ENCODE measurements at places on chromosomes 5 and 9.

DNA sequence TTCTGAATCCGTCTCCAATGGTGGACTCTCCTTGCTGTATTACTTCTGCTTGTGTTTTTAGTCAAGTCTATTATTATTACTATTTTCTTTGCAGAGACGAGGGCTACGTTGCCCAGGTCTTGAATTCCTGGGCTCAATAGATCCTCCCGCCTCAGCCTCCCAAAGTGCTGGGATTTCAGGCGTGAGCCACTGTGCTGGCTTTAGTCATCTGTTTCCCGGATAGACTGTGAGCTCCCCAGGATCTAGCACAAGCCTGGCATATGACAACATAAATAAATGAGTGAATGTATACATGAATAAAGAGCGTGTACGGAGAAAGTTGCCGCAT lies 439 bp upstream of the DDX46 start:
- no peak for DNase-seq

DNA sequence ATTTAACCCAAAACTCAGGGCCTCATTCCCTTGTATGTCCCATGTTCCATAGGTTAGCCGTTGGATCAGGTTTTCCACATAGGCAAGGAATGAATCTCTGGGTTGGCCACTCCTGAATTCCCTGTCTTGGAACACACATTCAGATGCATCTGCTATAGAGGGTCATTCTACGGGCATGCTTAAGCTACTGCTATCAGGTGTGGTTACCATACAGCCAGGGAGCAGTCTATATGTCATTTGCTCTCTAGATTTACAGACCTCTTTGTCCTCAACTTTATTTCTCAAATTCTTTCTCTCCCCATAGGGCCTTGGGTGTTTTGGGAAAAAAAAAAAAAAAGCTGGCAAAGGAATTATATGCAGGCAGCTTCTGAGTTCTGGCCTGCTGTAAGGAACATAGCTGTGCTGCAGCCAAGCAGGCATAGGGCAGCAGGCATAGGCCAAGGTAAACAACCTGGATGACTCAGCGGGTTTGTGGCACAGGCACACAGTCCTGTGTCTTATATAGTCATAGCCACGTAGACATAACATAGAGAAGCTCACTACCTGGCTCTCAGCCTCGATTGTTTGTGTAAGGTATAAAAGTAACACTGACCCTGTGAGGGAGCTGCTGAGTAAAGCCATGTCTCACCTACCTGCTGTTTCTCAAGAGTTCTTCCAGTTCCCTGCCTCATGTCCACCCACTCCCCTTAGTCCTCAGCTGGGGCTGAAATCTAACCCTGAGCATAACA lies 141.5 kb downstream of the OSTF1 start:
- DNase-seq: no peak

- DNase-seq: no peak
These were observed 24.9 kb upstream of the CCDC112 start for GRCh38 chr5:115321309-115321708.

- DNase-seq: no peak
These were observed 260.3 kb downstream of the NDUFS4 start for GRCh38 chr5:53820802-53821171.

DNA sequence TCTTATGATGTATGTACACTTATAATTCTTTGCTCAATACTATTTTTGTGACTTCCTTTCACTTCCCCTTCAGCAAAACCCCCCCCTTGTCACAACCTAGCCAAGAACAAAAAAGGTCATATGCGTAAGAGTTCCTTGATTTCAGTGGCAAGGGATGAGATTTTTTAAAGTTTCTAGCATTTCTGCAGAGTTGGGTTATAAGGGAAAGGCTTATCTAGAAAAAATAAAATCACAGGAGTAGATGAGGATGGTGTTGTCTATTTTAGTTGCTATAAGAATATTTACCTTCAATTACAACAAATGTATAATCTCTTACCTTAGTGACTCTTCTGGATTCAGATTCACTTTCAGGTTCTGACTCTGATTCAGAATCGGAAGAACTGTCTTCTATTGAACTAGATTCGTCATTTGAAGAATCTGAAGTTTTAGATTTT lies 184.6 kb downstream of the AP3B1 start:
- DNase-seq: no peak

Measured in endodermal cell (in vitro differentiated cells).